ENCODE measurements at places on chromosomes 4 and X. TPM values are rescaled to one million over a fixed set of nuclear protein-coding genes. Genes with fewer than 3 reads are reported as not detected.

- no peak for DNase-seq
These were observed 2.2 kb downstream of the GUCY1B1 start for GRCh38 chr4:155761047-155761446.

MAGEE1 gene
- 3.8 TPM for total RNA-seq

DACH2 gene
- total RNA-seq = not detected

DNA sequence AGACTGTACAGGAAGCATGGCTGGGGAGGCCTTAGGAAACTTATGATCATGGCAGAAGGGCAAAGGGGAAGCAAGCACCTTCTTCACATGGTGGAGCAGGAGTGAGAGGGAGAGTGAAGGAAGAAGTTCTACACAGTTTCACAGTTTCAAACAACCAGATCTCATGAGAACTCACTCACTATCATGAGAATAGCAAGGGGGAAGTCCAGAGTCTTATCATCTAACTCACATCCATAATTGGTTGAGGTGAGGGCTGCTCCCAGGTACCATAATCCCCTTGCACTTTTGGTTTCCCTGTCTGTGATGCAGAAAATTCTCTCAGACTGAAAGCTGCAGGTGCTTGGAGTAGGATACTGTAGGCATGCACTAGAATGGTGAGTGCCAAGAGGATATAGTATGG lies 233.8 kb upstream of the CPEB2 start:
- no peak for DNase-seq

GRCh38 chr4:80072228-80072743 lies 743 bp downstream of the ANTXR2 start:
- DNase-seq = peak; percentile 75

RAB40AL gene
- total RNA-seq = not detected

PNMA6F gene
- not detected for total RNA-seq

IL2 gene
- 168 TPM for total RNA-seq

DNA sequence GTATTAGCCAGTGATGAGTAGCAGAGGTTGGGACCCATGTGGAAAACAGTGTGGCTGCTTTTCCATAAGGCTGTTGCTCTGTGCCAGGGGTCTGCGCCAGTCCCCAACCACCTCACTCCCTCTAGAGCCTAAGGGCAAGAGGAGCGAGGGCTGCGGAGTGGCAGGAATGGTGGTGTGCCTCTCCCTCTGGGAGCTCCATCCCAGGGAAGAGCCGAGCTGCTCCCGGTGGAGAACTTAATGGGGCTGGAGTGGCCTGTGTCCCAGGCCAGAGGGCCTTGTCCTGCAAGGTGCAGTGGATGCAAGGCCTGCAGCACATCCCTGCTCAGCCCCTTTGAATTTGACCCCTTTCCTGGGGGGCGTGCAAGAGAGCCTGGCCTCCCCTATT lies 105.4 kb upstream of the GRXCR1 start:
- DNase-seq = no peak

FGF5 gene
- not detected for total RNA-seq

DNA sequence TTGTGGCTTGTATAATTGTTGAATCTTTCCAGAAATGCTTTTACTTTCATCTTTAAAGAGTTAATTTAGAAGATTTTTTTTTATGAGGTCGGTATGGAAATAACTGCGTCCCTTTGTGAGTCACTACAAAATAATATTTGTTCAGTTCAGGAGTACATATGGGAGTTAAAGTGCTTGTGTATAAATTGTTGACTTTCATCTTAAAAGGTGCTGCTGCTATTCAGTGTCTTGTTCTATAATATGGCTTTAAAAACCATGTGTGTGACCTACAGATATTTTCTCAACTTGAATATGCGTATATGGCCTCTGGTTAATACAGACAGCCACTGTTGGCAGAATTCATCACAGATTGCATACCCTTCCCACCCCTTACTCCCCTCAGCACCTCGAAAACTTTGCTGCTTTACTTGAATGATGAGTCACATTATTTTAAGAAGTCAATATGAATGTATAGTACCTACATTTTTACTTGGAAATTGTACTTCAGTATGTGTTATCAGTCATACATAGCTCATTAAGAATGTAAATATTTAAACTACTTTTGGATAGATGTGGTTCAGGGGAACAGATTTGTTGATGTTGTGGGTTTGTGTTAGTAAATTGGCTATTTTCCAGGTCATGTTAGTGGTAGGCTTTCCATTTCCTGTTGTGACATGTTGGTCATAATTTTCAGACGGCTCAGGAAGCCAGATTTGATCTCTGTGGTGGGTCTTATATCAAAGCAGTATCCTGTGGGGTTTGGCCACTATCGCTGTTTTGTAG lies 1.5 kb downstream of the CLCN3 start:
- DNase-seq = no peak

DNA sequence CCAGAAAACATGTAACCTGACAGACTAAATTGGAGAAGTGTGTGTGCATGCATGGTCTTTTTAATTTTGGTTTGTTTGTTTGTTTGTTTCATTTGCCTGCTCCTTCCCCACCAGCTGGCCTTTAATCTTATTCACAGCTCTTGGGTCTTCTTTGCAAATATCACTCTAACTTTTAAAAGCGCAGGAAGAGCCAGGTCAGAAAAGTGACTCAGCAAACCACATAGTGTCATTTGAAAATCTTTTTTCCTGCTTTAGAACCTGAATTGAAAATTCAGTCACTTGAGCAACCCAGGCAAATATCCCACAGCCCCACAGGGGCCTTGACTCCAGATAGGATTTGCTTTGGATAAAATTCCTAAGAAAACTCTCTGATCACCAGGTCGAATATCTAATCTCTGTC lies 4.6 kb downstream of the TMEM255A start:
- DNase-seq = no peak

SMIM43 gene
- total RNA-seq = not detected

GRCh38 chrX:41963348-41963747 lies 40.0 kb upstream of the CASK start:
- no peak for DNase-seq

- no peak for DNase-seq
These were observed 7.6 kb upstream of the TLR2 start for GRCh38 chr4:153676486-153676885.

DNA sequence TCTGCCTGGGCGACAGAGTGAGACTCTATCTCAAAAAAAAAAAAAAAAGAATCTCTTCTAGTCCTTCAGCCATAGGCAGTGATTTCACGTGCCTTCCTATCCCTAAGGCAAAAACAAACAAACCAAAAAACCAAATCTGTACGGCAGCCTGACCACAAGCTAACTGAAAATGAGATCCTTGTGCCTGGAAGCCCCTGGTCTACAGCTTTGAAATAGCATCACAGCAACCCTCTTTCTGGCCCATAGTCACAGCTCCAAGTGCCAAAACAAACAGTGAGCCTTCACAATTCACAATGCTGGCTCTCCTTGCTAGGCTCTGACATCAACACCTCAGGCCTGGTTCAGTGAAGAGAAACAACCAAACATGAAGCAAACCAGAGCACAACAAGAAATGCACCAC lies 46.1 kb downstream of the TMEM150C start:
- DNase-seq = no peak

GRCh38 chr4:48127231-48127630 lies 6.8 kb downstream of the TXK start:
- DNase-seq = no peak

DNA sequence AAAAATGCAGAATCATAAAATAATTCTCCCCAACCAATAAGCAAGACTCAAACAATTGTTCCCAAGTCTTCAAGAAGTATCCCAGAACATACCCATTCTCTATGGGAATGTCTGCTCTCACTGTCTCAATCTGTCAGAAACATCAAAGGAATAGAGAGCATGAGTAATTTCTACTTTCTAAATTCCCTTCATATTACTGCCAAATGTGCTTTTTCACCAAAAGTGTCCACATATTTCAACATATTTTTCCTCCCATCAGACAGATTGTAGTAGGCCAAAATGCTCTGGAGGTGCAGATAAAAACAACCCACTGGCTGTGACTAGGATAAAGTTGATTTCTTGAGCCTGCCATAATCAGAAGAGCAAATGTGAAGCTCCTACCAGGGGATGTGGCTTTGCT lies 692.0 kb upstream of the FAM241A start:
- DNase-seq = no peak

MOSPD2 gene
- total RNA-seq = 24.5 TPM

- peak; percentile 4 for DNase-seq
These were observed 23.6 kb upstream of the GPRASP1 start for GRCh38 chrX:102627640-102628039.

- no peak for DNase-seq
These were observed 446.9 kb downstream of the TMA16 start for GRCh38 chr4:163941221-163941905.

TLR6 gene
- total RNA-seq = 1.8 TPM

All from activated CD4-positive, alpha-beta T cell treated with anti-CD3 and anti-CD28 coated beads for 36 hours (primary cell).